ENCODE measurements at places on chromosomes 2 and 18.

DNA sequence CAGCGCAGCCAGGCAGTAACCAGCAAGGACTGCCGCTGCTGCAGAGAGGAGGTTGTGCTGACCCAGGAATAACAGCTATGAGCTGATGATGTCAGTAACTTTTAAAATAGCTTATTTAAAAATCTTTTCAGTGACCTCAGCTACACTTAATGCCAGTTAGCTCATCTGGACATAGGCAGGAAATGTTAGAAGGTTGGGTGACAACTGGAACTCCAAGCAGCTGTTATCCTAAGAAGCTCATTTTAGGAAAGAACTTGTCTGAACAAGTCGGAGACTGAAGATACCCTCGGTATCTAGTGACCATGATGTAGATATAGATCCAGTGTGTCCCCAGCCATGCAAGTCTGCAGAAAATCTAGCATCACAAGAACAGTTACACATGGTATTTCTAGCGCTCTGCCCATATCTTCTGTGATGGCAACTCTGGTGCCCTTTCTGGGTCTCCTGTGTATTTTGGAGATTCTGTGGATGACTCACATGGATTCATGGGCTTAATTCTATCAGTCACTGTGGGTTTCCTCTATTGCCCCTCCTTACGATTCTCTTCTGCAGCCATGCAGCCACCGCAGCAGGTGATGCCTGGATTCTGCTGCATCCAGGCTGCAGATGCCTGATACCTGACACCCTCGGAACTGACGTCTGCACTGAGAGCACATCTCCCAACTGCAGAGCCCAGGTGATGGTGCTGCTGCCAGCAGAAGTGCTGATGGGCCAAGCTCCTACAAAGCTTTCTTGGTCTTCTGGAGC is 19.8 kb upstream of the PLEK start:
- no peak for DNase-seq

- no peak for DNase-seq
These were observed 196.2 kb downstream of the ZNF385B start for GRCh38 chr2:179664972-179665812.

GRCh38 chr18:28767727-28768211 is 590.8 kb upstream of the CDH2 start:
- no peak for DNase-seq

- DNase-seq: no peak
These were observed 4.8 kb upstream of the PARD6G start for GRCh38 chr18:80252136-80252535.

DNA sequence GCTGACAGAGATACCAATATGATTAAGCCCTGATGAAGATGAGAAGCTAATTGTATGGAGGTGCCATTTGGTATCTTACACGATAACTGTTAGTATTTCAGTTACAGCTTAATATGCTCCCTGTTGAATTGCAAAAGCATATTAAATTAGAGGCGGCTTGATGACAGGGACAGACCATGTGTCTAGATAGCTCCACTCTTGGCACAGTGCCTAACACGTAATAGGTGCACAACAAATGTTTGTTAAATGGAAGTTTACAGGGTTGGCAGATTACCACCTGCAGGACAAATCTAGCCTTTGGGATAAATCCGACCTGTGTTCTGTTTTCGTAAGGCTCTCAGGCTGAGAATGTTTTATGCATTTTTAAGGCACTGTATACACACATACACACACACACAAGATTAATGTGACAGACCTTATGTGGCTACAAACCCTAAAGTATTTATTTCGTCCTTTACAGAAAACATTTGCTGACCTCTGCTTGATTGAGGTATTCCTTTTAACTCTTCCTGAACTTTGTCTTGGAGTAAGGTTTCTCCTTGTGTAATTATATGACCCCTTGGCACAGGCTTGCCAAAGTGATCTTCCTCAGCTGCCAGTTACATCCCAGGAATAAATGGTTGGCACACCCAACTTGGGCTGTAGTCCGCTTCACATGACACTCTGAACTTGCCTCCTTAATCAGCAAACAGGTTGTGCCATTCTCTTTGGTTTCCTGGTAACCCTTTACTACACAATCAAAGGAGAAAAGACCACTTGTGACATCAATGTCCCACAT is 348.9 kb downstream of the HRH4 start:
- DNase-seq: no peak

DNA sequence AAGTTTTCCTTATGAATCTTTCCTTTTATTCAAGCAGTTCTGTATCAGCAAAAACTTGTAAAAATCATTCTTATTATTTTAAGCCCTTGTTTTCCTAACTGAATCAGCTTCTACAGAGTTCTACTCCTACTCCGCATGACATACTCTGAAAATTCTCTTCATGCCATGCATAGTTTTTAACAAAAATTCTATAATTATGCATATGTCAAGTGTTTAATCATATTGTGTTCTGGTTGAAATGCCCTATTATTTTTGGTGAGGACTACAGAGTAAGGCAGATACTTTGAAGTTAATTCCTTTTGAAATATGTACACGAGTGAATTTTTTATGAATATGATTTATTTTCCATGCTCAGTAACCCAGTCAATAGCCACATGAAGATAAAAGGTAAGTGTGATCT is 28.8 kb downstream of the ANKRD30B start:
- DNase-seq: no peak

DNA sequence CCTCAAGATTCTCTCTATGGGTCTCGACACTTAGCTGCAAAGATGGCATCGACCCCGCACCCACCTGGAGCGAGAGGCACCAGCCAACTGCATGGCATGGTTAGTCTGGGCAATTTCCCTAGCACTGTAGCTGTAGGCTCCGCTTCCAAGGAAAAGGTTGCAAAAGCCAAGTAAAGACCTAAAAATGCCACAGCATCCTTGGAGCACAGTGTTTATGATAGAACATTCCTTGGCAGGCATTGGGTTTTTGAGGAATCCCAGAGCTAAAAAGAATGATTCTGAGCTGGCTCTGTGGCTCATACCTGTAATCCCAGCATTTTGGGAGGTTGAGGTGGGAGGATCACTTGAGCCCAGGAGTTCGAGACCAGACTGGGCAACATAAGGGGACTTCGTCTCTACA is 22.9 kb downstream of the QPCT start:
- no peak for DNase-seq

DNA sequence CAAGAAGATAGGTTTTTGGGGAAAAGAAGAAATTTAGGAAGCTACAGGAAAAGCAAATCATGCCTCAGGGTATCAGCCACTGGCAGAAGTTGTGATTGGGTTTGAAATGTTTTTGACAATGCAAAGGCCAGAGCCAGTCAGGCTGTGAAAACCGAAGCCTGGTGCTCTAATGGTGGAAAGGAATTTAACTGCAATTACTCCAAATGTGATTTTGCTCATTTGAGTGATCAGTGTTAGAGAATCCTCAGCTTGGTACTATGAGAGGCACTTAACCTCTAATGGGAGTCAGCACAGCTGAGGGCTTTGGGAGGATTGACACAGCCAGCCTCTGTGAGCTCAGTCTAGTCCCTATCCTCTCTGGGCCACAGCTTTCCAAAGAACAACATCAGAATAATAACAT is 176.5 kb downstream of the LRRTM1 start:
- DNase-seq: no peak

DNA sequence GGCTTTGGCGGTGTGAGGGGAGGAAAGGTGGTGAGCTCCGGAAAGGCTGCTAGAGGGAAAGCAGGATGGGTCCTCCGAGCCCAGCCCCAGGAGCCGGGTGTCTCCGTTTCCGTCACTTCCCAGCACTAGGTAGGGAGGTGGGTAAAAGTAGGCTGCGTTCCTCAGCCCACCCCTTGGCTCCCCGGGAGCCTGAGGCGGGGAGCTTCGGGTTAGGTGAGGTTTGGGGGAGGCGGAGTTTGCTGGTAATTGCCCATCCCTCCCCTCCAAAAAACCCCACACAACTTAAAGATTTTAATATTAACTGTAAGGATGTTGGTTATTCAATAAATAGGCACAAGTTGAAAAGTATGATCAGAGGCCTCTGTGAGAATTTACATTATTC is 552 bp upstream of the ATF2 start:
- DNase-seq: no peak

GRCh38 chr18:56545464-56545863 is 92.9 kb downstream of the TXNL1 start:
- DNase-seq: no peak

GRCh38 chr2:54330926-54331835 is 75.2 kb upstream of the TSPYL6 start:
- peak; percentile 3 for DNase-seq

DNA sequence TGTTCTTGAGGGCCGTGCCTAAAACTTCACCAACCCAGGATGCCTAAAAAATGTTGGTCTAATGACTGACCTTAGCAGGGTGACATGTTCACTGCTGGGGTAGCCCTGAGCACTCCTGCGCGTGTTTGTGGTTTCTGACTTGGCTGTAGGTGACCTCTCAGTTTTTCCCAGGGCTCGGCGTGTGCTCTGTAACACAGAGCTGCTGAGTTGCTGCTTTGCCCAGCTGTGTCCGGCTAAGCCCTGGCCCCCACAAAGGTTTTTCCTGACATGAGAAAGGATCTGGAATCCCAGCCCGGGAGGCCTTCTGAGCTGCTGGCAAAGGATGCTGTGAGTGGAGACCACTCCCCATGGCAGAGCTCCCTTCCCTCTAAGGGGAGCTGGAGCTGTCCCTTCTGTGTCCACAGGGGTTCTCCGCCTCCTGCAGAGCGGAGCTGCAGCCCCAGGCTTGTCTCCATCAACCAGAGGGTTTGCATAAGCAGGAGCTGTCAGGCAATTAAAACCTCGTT is 52.7 kb downstream of the CRIM1 start:
- DNase-seq: no peak

DNA sequence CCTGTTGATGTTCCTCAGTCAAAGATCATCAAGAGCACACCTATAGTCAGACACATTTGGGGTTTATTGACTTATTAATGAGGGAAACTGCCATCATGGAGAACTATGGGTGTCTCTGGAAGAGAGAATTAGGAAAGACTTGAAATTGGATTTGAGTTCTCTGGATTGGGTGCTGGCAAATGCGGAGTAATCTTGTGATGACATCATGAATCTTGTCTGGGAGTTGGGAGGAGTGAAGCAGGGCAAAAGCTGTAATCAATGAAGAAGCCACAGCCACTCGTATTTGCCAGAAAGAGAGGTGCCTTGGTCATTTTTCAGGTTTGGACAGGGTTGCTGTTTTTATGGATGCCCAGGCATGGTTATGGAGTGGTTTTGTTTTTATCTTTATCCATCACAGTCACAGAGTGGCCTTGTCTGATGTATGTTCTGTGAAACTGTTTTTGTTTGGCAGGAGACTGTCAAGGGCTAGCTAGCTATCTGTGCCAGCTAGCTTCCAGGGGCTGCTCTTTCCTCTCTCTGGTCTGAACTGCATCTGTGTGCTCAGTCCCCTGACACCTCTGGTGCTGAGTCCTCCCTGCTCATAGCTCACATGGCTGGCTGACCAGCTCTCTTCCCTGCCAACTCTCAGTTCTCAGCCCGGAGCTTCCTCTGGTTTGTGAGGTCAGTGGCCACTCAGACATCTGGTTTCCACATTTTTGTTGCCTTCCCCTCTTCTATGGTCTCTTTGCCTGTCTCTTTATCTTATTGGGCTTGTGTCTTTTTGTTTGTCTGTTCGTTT is 193.4 kb upstream of the RMP24 start:
- no peak for DNase-seq

- no peak for DNase-seq
These were observed 6.0 kb downstream of the MAP3K2 start for GRCh38 chr2:127381762-127382161.

- no peak for DNase-seq
These were observed 500.5 kb upstream of the RAB6C start for GRCh38 chr2:129478902-129479517.

- DNase-seq: no peak
These were observed 71.0 kb upstream of the SP3 start for GRCh38 chr2:174035981-174036742.

GRCh38 chr2:145283131-145283530 is 763.2 kb upstream of the ZEB2 start:
- DNase-seq: no peak

DNA sequence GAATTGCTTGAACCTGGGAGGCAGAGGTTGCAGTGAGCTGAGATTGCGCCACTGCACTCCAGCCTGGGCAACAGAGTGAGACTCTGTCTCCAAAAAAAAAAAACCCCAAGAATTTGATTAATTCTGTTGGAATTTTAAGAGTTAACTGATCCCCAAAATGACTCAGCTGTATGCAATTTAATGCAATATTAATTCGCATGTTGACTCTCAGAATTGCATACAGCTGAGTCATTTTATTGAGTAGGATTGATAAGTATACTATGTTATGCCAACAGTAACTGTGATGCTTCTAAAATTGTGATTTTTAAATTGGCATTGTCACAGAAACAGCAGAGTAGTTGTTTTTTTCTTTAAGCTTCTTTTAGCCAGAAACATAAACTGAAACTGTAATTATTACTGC is 19.6 kb downstream of the MSH2 start:
- DNase-seq: no peak

DNA sequence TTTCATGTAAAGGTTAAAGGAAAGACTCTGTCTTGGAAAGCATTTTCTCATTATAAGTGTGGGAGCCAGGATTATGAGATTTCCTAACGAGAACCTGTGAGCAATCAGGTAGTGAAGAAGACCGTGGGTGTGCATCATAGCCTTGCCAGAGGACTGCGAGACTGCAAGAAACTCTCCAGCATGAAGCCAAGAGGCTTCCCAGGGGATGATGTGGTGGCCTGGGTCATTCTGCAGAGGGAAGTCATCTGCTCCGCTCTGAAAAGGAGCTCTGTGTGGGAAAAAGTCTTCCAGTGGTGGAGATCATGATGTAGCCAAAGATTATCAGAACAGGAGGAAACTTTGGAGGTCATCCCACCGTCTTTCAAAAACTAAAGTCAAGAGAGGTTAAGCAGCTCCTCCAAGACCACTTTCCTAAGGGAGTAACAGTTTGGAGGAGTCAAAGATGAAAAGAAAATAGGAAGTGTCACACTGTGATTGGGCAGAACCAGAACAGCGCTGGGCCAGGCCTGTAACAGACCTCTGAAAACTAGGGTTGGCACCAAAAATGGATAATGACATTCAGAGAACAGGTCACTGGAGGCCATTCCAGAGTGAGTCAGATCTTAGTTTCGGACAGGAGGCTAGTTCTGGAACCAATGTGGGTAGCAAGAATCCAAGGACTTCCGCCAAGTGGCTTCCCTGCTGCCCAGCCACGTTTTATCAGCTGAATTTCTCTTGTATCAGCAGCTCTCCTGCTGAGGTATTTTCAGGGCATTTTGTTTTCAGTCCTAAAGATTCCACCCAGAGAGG is 113.0 kb downstream of the LRATD1 start:
- no peak for DNase-seq

Measured in CD4-positive, alpha-beta T cell treated with Interleukin-1 beta for 1 hour (primary cell).